NCI-H146 (cell line): ENCODE measurements at places on chromosomes 7 and 10.

GRCh38 chr7:78057571-78057970 lies 259.0 kb downstream of the PHTF2 start:
- DNase-seq, result no peak

DNA sequence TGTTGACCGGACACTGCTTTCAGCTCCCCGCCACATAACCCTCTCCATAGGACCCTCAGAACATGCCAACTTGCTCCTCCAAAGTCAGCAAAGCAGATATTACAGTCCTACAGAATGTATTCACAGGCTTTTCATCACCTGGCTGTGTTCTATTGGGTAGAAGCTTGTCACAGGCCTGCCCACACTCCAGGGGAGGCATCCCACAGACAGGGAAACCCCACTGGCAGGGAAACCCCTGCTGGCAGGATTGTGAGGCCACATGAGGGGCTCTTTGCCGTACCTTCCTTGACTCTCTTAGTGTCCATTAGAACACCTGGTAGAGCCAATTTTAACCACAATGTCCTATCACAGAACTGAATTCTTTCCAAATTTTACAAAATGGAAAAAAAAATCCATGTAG lies 344.2 kb upstream of the MGMT start:
- no peak for DNase-seq

GRCh38 chr7:18689551-18689950 lies 194.0 kb downstream of the HDAC9 start:
- no peak for DNase-seq

DNA sequence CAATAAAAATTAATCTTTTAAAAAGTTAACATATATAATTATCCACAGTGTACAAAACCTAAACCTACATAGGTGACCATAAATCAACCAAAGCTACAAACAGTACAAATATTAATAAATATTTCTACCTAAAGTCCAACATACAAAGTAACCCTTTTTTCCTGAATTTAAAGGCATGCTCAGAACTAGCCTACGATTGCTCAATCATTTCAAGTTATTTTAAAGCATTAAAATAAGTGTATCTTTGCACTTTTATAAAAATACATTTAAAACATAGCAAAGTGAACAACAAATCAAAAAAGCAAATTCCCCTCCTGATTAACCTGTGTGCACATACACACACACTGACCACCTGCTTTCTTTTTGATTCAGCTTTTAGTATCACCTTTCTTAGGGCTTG lies 202.2 kb downstream of the PARD3 start:
- no peak for DNase-seq

DNA sequence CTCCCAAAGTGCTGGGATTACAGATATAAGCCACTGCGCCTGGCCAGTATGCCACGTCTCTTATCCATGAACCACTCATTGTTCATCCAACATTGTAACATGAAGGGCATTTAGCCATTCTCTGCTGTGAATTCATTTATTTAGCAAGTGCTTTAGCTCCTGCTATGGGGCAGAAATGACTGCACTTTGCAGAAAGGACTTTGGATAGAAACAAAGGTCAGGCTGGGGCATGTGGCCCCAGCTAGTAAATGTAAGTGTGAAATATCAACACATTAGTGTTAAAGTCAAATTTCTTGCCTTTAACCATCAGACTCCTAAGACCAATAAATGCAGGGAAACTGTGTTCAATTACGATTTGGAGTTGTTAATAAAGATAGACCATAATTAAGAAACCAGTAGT lies 27.7 kb upstream of the TAX1BP1 start:
- no peak for DNase-seq

DNA sequence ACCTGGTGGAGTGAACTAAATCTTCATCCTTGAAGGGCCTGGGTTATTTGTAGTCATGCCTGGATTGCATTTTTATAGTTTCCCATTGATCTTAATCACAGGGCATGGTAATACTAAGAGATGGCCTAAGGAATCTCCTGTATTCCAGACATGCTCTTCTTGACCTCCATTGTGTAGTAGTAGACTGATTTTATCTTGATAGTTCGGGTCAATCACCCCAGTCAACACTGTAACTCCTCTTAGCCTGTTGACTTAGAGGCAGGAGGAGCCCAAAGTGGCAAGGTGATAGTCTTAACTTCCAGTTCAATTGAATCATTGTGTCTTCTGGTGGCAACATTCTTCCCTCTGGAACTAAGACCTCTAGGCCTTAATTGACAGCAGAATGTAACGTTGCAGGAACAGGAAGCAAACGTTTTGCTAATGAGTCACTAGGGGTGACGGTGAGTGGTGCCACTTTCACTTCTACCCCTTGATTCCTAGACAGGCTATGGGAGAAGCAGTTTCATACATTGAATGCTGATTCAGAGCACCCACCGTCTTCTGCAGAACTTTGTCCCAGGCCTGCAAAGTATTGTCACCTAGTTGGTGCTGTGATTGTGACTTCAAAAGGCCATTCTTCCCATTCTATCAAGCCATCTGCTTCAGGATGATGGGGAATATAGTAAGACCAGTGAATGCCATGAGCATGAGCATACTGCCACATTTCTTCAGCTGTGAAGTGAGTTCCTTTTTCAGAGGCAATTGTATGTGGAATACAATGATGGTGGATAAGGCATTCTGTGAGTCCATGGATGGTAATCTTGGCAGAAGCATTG lies 24.0 kb upstream of the PAPSS2 start:
- no peak for DNase-seq

GRCh38 chr7:98594348-98594747 lies 22.7 kb upstream of the NPTX2 start:
- DNase-seq, result no peak

- peak; percentile 80 for DNase-seq
These were observed at the start of gene TSPAN14 for GRCh38 chr10:80453842-80454512. TSS of gene TSPAN14 (plus strand) at chr10:80454310. CDS start at chr10:80489234, 34,924 bp downstream.

- peak; percentile 12 for DNase-seq
These were observed 23.5 kb downstream of the SGMS1 start for GRCh38 chr10:50600286-50600685.

DNA sequence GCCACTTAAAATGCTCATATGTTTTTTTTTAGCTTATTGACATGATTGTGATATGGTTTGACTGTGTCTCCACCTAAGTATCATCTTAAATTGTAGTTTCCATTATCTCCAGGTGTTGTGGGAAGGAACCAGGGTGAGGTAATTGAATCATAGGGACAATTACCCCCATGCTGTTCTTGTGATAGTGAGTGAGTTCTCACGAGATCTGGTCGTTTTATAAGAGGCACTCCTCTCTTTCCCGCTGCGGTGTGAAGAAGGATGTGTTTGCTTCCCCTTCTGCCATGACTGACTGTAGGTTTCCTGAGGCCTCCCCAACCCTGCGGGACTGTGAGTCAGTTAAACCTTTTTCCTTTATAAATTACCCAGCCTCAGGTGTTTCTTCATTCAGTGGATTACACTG lies 80.5 kb upstream of the ETV1 start:
- peak; percentile 2 for DNase-seq

DNA sequence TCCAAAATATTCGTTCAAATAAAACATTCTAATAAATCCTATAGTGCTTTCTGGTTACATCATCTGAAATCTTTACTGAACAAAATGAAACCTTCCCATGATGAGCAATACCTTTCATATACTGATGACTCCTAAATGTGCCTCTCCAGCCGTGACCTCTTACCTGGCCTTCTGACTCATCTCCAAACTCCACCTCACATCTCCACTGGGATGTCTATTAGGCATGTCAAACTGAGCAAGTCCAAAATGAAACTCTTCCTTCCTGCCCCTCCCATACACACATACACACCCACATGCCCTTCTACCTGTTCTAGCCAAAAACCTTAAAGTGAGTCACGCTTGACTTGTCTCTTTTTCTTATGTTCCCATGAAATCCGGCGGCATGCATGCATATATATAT lies 22.9 kb downstream of the GSAP start:
- DNase-seq, result no peak

- no peak for DNase-seq
These were observed 11.1 kb upstream of the HERPUD2 start for GRCh38 chr7:35705932-35706461.

DNA sequence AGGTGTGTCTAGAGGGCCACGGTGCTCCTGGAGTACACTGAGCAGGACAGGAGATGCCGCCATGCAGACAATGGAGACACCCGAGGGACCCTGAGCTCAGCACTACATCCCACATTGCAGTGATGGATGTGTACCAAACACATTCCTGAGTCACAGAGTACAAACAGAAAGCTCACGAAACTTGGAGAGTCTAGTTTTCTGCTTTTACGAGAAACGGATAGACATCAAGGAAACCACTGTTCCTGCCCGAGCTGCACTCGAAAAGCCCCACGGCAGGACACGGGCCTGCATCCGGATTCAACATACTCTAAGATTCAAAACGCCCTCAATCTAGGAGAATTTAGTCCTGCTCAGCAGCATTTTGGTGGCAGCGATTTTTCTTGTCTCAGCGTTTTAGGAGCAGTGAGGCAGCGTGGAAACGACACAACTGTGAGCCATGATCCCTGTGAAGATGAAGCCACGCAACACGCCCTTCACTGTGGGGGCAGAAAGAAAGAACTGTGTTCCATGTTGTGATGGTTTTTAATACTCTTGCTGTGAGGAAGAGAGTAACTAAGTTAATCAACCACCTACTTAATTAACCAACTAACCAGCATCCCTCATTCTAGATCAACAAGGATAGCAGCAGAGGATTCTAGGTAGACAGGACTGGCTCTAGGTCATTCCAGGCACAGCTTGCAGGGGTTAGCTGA lies 3.2 kb downstream of the TNS3 start:
- DNase-seq, result no peak

- DNase-seq, result no peak
These were observed 85.2 kb downstream of the VTI1A start for GRCh38 chr10:112532189-112532588.

DNA sequence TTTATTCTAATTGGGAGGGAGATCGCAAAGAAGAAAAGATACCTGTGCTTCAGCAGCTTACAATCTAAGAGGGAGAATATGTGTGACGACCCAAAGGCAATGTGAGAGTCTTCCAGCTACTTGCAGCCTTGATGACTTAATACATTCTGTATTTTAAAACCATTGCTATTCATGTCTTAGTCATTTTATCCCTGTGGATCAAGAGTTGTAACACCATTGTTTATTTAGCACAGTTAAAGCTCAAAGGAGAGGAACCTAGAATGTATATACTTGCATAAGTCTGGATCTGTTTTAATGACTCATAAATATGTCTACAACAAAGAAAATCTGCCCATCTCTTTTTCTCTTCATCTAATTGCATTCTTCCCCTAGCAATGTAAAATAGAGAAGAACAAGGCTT lies 117.9 kb upstream of the DLX6 start:
- no peak for DNase-seq

GRCh38 chr7:91683823-91684222 lies 196.7 kb downstream of the MTERF1 start:
- DNase-seq, result no peak

DNA sequence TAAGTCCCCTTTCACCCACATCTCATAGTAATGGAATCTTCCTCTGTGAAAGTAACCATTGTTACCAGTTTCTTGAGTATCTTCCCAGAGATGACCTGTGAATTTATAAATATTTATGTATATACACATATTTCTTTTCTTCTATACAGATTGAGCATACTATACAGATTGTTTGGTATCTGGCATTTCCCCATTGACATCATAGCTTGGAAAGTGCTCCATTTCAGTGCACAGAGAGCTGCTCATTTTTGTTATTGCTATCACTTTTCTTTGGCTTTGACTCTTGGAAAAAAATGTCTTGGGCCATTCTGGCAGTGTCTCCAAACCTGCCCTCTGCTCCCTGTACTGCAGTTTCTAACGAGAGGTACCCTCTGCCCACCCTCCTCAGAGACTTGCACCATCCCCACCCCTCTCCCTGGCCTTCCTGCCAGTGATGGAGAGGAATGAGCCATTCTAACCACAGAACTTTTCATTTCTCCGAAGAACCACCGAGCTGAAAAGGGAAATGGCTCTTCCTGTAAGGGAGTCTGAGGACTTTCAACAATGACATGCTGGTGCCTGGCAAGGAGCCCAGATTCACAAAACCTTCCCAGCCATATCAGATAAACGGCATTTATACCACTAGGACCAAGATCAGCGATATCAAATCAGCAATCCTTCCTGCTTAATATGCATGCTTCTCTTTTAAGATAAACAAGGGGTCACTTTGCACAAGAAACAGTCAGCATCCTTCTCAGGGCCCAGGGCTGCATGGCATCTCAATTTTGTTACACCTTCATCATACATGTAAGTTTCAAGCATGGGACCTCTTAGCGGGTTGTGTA lies 19.7 kb upstream of the CCSER2 start:
- peak; percentile 67 for DNase-seq

- no peak for DNase-seq
These were observed 72.1 kb downstream of the ITGB8 start for GRCh38 chr7:20402747-20403230.

DNA sequence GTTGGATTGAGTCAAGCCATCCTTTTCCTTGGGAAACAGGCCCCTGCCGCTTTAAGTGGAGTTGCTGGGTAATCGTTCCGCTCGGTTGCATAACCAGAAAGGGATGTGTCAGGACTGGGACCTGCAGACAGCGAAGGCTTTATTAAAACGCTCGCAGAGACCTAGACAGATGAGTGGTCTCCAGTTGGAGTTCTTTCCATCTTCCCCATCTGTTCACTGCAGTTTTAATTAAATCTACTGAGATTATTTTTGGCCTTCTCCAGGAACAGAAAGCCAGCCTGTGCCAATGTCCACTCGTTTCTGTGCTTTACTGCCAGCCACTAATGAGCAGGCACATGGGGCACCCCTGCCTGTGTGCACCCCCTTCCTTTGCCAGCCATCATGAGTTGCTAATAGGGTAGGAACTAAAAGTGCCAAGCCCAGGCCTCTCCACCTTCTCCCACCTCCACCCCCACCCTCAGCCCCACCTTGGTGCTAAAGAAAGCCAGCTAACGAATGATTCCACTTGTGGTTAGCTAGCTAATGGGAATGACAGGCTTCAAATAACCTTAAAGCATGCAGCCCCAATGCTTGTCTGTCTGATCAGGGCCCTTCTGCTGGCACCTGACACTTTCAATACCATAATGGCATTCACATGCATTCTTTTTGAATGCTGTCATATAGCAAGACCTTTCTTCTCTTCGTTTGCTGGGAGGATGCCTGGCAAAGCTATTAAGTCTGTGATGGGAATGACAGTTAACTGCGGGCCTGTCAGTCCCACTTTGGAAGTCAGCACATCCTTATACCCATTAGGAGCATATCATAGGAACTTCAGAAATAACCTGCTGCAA lies 556.8 kb upstream of the GALNT17 start:
- DNase-seq, result peak; percentile 58

DNA sequence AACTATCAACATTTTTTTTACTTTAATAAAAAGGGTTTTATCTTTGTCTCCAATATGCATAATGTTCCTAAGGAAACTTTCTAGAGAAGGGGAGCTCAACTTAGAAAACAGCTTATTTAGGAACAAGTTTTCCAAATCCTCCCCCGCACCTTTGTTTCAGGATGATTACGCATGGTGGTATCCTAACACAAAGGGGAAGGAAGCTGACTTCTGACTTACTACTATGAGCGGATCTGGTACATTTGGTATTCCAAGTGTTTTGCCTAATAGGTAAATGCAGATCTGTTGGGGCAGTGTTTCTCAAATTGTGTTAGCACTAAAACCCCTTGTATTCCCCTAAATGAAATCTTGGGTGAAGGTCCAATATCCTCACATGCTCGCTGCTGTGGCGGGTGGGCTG lies 229.3 kb upstream of the KLF14 start:
- no peak for DNase-seq
